ENCODE measurements at places on chromosomes 16 and 17.

DNA sequence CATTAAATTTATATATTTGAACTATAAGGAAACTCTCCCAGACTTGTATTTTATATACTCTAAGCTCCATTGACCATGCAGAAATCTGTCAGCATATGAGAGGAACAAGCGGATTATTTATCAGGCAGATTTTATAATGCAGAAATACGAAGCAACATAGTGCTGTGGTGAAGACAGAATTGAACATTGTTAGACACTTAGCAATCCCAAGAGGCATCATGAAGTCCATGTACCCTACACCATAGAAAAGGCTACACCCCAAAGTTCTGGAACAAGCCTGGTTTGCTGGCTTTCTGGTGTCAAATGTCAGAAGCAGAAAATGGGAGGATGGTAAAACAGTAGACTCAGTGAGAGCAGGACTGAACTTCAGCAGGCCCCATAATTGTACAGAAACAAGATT, 241.1 kb downstream of the PRKCA start:
- DNase-seq: no peak

DNA sequence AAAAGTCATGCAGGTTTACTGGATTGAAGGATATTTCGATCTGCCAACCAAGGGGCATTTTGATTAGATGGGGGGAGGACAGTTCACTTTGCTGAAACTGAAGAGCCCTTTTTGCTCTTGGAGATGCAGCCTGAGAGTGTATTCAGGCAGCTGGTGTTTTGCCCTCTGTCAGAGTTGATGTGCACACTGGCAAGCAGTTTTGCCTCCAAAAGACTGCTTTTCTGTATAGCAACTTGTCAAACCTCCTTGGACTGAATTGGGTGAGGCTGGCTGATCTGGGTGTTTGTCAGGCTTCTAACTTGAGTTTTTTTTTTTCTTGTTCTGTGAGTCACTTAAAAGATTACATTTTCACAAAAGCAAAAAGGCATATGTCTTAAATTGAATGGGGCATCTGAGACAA, 22.6 kb upstream of the ANKFN1 start:
- no peak for DNase-seq

DNA sequence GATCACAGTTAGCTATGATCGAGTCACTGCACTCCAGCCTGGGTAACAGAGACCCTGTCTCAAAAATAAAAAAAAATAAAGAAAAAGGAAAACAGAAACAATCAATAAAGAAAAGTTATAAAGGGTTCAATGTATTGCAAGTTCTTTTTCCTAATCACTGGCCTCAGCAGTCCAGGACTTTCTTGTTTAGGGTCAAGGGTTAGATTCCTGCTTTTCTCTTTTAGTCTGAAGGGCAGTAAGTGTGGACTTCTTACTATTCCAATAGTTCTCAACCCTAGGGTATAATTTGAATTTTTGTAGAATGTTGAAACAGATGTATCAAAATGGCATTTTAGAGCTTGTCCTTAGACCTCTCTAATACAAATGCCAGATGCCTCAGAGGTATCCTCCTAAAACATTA, 27.3 kb downstream of the SMYD4 start:
- no peak for DNase-seq

- DNase-seq: no peak
Measured at GRCh38 chr17:36085765-36086164, 4.2 kb downstream of the CCL3 start.

DNA sequence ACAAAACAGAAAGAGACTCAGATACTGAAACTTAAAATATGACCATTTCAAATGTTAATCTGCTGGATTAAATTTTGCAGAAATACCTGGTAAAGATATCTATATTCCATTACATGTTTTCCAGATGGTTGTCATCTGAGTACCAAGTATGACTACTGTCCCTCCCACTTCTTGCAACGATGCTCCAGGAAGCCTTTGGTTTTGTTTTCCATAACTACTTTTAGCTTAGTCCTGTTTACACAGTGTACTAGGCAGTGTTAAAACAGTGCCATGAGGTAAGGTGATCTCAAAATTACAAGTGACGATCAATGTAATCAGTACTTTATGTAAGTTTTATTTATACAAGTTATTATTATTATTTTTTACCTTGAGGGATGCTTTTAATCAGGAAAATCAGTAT, 17.8 kb downstream of the SMARCE1 start:
- no peak for DNase-seq

DNA sequence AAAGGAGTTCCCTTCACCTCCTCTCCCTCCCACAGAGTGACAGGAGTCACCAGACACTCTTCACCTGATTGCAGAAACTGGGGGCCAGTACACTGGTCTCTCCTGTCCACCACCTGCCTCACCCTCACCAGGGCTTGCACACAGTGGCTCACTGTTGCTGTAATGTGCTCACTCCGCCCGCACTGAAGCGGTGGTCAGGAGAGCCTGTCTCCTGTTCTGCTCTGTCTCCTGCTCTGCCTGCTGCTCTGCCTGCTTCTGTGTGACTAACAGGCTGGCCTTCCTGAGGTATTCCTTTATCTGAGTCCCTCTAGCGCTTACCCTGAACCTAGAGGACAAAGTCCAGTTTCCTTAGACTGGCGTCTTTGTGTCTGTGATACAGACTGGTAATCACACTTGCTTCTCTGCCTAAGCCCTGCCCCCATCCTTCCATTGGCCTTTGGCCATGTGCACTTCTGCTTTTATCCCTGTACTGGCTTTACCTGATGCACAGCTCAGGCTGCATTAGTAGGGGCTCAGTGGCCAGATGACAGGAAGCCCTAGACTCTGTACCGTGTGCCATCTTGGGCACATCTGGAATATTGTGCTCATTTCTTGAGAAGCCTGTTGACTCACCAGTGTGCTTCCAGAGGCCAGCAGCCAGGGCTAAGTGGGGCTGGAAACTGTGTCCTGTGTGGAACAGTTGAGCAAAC, 13.3 kb downstream of the PROCA1 start:
- DNase-seq: no peak

DNA sequence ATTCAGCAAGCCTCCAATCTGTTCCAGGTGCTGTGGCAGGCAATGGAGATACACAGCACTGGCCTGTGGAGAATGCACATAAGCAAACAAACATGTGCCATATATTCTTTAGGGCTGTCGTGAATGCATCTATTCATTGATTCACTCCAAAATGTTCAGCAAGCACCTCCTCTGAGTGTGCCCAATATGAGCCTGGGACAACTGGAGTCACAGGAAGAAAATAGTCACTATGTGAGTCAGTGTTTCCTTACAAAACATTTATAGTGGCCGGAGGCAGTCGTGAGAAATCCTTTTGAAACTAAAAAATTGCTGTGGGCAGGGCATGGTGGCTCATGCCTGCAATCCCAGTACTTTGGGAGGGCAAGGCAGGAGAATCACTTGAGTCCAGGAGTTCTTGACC, 310.1 kb downstream of the CA10 start:
- no peak for DNase-seq

DNA sequence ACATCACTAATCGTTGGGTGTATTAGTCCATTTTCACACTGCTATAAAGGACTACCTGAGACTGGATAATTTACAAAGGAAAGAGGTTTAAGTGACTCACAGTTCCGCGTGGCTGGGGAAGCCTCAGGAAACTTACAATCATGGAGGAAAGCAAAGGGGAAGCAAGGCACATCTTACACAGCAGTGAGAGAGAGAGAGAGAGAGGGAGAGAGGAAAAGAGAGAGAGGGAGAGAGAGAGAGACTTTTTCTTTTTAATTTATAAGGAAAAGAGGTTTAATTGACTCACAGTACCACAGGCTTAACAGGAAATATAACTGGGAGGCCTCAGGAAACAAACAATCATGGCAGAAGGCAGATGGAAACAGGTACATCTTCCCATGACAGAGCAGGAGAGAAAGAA, 41.7 kb downstream of the CNGB1 start:
- DNase-seq: no peak

- DNase-seq: no peak
Measured at GRCh38 chr17:51850201-51850600, 308.3 kb downstream of the CA10 start.

- DNase-seq: no peak
Measured at GRCh38 chr16:66979011-66979717, 9.2 kb upstream of the CES4A start.

DNA sequence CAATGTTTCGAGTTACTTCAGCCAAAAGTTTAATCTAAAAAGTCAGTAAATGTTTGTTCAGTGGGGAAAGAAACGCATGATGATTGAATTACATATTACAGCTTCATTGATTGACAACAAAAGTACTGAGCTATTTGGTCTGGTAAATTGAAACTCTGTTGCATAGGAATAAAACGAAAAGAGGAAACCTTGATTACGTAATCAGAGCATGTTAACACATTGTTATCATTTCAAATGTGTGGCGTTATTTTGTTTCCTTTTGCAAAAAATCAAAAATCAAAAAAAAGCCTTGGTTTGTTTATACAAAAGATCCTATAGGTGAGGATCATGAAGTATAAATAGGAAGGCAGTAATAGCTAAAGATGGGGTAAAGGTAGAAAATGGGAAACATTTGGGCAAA, 19.5 kb upstream of the CA10 start:
- DNase-seq: no peak

DNA sequence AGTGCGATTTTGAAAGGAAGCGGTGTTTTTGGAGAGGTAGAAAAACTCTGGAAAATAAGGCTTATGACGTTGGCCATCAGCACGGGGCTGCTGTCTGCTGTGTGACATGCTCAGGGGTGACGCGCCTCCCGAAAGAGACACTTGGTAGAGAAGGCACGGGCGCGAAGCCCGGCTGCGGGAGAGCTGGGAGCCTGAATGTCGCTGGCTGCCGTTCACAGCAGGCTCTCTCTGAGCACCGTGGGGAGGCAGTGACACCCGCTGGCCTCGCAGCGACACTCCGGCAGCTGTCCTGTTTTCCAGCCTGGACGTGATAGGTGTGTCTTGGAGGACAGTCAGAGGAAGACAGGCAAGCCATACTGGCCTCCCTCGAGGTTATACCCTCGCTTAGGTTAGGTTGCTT, 759.1 kb upstream of the RBFOX1 start:
- DNase-seq: no peak

GRCh38 chr17:42803074-42803883, 4.6 kb downstream of the CNTD1 start:
- DNase-seq: no peak

- no peak for DNase-seq
Measured at GRCh38 chr16:84379709-84380362, 11.5 kb downstream of the ATP2C2 start.

DNA sequence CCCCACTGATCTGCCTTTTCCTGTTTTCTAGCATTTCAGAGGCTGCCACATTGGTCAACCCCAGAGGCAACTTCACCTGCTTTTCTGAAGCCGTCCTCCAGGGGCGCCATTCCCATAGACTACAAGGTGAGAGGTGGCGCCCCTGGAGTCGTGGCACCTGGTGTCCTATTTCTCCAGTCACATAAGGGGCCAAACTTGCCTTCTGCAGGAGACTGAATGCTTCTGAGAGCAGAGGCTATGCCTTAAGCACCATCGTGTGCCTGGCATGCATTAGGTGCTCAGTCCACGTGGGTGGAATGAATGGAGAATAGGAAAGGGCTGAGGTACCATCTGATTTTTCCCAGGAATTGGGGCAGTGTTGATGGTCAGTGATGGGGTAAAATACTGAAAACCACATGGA, 164.8 kb downstream of the HAPSTR1 start:
- no peak for DNase-seq

GRCh38 chr17:68356520-68356919, 65.2 kb downstream of the ARSG start:
- no peak for DNase-seq

- DNase-seq: no peak
Measured at GRCh38 chr17:11503308-11504035, 94.8 kb upstream of the DNAH9 start.

DNA sequence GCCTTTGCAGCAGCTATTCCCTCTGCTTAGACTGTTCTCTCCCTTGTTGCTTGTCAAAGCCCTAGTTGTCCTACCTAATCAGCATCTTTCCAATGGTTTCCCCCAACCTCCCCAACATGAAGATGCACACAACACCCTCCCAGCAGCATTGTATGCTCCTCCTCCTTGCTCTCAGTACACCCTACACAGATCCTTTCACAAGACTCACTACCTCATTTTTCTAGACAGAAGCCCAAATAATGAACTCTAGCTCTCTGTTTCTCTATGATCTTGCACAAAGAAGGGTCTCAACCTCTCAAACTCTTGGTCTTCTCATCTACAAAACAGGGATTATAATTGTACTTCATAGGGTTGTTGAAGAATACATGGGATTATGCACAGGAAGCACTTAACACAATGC, 19.4 kb downstream of the PSME3IP1 start:
- DNase-seq: no peak

DNA sequence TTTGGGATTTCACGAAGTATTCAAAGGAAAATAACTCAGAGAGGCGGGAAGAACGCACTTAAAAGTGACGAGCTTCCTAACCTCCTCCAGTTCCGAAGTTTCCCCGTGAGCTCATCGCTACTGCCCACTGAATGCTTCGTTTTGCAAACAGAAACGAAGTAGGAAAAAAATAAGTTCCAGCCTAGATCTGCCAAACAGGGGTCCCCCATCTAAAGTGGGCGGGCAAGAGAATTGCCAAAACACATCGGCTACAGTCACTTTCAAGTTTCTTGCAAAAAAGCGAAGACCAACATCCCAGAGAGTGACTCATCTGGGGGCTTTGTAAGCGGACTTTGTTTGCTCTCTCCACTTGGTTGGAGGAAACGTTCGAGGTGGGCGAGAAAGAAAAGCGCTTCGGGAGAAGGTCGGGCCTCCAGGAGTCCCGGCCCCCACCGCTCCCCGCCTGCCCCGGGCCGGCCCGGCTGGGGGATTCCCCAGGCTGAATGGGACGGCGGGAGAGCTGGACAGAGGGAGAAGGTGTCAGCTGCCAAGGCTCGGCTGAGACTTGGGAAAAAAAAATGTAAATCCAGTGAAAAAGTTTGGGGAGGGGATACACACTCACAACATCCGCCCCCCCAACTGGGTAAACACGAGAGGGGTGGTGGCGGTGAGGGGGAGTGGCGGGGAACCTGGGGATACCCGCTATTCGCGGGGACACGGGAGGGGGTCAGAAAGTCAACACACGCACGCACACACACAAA, 1.0 kb downstream of the VEZF1 start:
- no peak for DNase-seq

GRCh38 chr16:70267516-70267915, 15.8 kb upstream of the EXOSC6 start:
- DNase-seq: no peak

DNA sequence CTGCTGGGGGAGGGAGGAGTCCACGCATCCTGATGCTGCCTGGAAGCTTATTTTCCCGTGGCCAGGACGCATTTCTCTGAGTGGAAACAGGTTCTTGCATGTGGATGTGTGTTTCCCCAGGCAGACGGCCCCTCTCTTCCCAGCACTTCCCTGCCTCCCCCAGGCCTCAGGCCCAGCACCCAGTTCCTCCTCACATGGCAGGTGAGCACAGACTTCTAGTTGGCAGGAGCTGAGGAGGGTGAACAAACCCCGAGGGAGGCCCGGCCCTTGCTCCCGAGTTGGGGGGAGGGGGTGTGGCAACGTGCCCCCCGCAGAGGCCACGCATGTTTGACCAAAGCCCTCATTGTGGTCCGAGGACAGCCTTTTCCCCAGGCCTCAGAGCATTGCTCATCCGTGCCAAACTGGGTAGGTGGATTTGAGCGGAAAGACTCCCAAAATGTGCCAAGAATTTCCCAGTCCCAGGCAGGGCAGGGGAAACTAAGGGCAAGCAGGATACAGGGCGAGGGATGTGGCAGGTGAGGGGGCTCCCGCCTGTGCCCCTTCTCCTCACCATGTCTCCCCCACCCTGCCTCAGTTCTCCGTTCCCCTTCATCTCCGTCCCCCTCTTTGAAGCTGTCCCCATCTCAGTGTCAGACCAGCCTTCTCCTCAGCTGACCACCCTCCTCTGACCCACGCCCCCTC, 1.5 kb upstream of the SPEM1 start:
- no peak for DNase-seq

GRCh38 chr17:77427391-77427991, 286.7 kb downstream of the SEC14L1 start:
- no peak for DNase-seq

GRCh38 chr17:67526700-67527099, 149.6 kb downstream of the PITPNC1 start:
- no peak for DNase-seq

Data from GM04504 (cell line).